Inflammatory macrophage treated with lipopolysaccharide for 4 hours (primary cell): ENCODE measurements at places on chromosomes 7 and 10.

DNA sequence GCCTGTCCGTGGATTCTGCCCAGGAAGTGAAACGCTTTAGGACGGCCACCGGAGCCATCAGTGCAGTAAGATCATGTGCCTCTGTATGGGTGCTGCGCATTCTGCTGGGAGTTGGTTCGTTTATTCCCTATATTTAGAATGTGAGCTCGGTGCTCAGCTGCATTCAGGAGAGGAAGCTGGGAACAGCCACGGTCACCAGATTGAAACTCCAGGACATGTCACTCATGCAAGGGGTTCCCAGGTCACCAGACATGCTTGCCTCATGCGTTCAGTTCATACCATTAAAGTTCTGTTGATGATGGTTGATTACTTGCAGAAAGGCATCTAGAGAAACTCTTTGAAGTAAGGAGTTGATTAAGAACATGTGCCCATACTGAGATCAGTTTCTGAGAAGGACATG lies 78.1 kb downstream of the TRRAP start:
- DNase-seq, result no peak

- DNase-seq, result peak; percentile 2
Measured at GRCh38 chr7:40802497-40802896, 667.7 kb downstream of the SUGCT start.

GRCh38 chr7:147941381-147941780 lies 649.2 kb upstream of the C7orf33 start:
- DNase-seq, result no peak

- peak; percentile 62 for DNase-seq
Measured at GRCh38 chr10:74081192-74081803, 69.3 kb downstream of the AP3M1 start.

- DNase-seq, result no peak
Measured at GRCh38 chr7:143322760-143323633, 7.1 kb downstream of the CLCN1 start.

DNA sequence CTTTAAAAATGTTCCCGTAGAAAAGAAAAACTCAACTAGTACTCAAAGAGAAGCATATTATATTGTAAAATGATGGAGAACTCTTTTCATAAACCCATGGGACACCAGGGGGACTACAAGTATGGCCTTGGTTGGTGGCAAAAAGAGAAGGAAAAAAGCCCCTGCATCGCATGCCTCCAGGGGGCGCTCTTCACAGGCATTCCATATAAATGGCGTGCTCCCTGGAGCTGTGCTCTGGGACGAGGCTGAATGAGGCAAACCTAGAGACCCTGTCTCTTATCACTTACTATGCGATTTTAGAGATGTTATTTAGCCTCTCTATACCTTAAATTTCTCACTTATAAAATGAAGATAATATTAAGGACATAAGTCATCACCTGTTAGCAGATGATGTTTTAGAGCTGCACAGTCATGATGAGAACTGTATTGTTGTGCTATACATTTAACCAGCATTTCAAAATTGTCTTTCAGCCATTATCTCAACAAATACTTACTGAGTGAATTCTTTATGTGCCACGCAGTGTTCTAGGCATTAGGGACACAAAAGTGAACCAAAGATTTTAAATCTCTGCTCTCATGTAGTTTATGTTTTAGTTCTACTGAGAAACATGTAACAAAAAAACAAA lies 105.8 kb downstream of the ARHGAP21 start:
- peak; percentile 44 for DNase-seq

DNA sequence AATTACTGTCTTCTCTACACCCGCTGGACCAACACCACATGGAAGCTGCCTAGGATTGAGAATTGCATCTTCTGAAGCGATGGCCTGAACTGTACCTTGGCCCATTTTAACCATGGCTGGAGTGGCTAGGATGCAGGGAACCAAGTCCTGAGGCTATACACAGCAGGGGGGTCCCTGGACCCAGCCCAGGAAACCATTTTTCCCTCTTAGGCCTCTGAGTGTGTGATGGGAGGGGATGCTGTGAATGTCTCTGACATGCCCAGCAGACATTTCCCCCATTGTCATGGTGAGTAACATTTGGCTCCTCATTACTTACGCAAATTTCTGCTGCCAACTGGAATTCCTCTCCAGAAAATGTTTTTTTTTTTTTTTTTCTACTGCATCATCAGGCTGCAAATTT lies 822.7 kb downstream of the PCDH15 start:
- no peak for DNase-seq

DNA sequence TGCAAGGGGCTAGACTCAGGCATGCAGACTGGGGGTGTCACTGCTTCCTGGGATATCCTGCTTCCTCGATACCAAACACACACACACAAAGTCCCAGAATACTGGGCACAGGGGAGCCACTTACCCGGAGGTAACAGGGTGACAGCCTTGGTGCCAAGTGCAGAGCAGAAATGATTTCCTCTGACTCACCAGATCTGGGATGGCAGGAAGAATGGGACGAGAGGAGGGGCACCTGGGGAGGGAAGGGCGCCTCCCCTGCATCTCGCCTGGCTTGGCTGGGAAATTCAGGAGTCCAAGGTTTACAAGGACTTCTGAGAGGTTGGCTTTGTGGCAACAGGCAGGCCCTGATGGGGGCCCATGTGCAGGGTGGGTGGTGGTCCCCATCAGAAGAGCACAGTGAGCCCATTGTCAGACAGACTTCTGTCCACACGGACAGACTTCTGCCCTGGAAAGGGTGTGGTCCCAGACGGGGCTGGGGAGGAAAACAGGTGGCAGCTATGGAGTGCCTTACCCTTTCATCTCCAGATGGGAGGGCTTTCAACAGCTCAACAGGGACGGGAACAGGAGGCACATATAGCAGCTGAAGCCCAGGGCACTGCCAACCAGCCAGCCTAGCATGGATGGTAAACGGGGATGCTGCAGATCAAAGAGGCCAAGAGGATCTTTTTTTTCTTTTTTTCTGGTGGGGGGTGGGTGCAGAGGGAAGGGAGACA lies 9.7 kb upstream of the CCL24 start:
- DNase-seq, result no peak

GRCh38 chr7:135341049-135341448 lies 107.4 kb downstream of the STRA8 start:
- DNase-seq, result no peak

- DNase-seq, result no peak
Measured at GRCh38 chr7:151249732-151250072, 1.2 kb upstream of the SMARCD3 start.

GRCh38 chr10:110870823-110871297 lies 868 bp upstream of the PDCD4 start:
- no peak for DNase-seq

GRCh38 chr10:3658766-3659165 lies 126.2 kb downstream of the KLF6 start:
- no peak for DNase-seq

GRCh38 chr10:9944690-9945089 lies 1073.0 kb upstream of the CELF2 start:
- DNase-seq, result no peak

GRCh38 chr10:125802739-125803138 lies 20.3 kb downstream of the UROS start:
- DNase-seq, result no peak

- no peak for DNase-seq
Measured at GRCh38 chr7:156378806-156379205, 261.8 kb upstream of the RNF32 start.

GRCh38 chr10:51599647-51600046 lies 99.7 kb downstream of the CSTF2T start:
- no peak for DNase-seq
